ENCODE measurements at places on chromosomes 16 and 17.

- no peak for DNase-seq
These were observed 14.1 kb downstream of the CYGB start for GRCh38 chr17:76523084-76524037.

DNA sequence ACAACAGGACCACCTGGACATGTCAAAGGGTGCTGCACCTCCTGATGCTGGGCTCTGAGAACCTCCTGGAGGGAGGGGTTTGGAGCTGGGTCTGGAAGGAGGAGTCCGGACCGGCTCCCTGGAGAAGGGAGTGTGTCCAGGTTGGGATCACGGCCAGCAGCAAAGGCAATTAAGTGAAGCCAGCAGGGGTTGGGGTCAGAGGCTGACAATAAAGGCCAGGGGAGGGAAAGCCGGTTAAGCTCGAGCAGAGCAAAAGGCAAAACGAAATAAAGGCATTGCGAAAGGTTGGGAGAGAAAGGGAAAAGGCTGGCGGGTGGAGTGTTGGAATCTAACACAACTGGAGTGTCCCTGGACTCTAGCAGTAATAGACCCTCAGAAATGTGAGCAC lies 992 bp upstream of the CACNG4 start:
- no peak for DNase-seq

- DNase-seq: no peak
These were observed 71.5 kb upstream of the N4BP1 start for GRCh38 chr16:48681520-48681919.

GRCh38 chr17:76565728-76566612 lies 19.7 kb downstream of the ST6GALNAC2 start:
- no peak for DNase-seq

GRCh38 chr17:58326609-58327362 lies 1.8 kb downstream of the TSPOAP1 start:
- no peak for DNase-seq
